ENCODE measurements at places on chromosomes 4 and X.

- DNase-seq: no peak
These were observed 33.6 kb downstream of the TBC1D14 start for GRCh38 chr4:6943012-6943884.

DNA sequence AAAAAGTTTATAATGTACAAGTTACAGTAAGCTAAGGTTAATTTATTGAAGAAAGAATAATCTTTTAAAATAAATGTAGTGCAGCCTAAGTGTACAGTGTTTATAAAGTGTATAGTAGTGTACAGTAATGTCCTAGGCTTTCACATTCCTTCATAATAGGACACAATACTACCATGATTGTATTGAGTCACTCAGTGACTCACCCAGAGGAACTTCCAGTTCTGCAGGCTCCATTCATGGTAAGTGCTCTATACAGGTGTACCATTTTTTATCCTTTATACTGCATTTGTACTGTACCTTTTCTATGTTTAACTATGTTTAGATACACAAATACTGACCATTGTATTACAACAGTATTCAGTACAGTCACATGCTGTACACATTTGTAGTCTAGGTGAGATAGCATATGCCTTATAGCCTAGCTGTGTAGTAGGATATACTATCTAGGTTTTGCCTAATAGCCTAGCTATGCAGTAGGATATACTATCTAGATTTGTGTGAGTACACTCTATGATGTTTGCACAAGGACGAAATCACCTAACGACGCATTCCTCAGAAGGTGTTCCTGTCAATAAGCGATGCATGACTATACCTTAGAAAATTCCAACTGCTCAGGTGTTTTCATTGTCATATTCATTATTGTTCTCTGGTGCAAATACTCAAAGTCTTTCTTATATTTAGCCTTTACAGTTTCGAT lies 5.5 kb upstream of the TMEM255A start:
- no peak for DNase-seq

DNA sequence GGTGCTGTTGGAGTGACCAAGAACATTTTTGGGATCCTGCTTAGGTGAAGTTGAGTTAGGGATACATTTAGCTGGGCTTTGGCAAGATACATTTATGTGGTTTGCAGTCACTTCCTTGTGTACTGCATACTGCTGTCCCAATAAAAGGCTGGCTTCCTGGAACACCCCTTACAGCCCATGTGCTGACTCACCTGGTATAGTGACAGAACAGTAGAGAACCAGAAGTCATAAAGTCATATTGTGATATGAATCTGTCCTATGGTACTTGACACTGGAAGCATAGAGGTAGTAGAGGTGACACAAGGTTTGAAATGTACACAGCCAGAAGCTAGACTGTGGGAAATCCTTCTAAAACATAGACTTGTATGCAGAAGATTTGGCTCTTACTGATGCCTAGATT lies 55.3 kb upstream of the SLC25A43 start:
- no peak for DNase-seq

GRCh38 chr4:79920163-79920853 lies 152.7 kb downstream of the ANTXR2 start:
- no peak for DNase-seq

GRCh38 chr4:72218953-72219352 lies 187.2 kb downstream of the NPFFR2 start:
- no peak for DNase-seq

DNA sequence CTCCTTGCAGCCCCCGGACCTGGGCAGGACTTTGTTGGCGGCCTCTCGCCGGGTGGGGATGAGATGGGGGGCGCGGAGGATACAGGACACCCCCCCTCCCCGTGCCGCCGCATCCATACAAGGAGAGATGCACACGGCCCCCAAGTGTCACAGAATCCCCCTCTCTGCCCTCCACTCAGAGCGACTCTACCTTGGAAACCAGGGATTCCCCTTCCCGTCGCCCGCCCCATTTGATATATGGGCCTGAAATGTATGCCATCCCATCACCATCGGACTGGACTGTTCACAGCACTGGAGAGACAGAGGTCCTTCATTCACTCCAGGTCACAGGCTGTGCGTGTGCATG lies 426 bp downstream of the PORCN start:
- DNase-seq: no peak

DNA sequence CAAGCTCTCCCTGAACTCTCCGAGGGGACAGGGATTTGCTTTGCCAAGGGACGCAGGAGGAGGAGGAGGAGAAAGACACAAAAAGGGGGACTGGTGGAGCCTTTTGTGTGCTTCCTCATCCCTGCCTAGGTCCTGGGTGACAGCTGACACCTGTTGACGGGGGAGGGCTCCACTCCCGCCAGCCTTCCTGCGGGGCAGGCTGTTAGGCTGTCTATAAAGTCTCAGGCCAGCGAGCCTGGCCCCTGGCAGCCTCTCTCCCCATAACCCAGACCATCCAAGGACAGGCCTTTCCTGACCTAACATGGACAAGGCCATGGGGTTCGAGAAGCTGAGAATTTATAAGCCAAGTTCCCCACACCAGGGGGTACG lies 832 bp upstream of the EVC2 start:
- no peak for DNase-seq

DNA sequence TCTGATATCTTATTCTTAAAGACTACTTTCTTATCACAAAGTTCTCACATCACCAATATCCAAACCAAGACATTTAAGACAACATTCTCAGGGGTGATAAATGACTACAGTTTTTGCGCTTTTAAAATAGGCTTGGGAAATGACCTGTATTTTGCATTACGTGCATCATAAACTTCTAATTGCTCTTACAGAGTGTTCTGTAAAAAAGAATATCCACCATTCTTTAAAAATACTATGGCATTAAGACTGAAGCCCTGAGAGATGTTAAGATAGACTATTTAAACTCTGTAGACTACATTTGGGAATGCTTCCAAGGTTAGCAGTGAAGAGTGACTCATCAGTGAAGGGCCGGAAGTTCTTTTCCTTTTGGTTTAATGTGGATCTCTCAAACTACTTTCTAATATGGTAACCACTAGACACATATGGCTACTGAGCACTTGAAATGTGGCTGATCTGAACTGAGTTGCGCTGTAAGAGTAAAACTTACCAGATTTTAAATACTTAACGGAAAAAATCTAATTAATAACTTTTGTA lies 518.8 kb upstream of the FTHL17 start:
- no peak for DNase-seq
